Stomach (tissue), 19 donors: ENCODE measurements at places on chromosomes 11 and 22. TPM values are rescaled to one million over a fixed set of nuclear protein-coding genes. Genes with fewer than 3 reads are reported as not detected.
A peak's percentile ranks its signal among the peaks of the same experiment; 100 is the strongest.

DNA sequence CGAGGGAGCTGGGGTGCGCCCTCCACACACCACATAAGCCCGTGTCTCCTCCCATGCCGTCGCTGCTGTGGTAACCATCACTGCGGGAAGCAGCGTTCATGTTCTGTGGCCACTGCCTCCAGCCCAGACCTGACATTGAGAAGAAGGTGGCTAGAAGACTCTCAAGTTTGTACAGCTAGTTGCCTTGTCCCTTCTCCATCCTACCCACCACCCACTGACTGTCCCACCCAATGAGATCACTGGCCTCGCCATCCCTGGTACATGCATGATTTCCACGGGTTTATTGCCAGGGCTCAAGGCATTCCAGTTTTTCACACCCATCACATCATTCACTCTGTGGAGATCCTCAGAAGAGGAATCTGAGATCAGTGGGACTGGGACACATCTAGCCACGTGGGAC is 33.0 kb downstream of the AHNAK start:
- DNase-seq, result no peak

DNA sequence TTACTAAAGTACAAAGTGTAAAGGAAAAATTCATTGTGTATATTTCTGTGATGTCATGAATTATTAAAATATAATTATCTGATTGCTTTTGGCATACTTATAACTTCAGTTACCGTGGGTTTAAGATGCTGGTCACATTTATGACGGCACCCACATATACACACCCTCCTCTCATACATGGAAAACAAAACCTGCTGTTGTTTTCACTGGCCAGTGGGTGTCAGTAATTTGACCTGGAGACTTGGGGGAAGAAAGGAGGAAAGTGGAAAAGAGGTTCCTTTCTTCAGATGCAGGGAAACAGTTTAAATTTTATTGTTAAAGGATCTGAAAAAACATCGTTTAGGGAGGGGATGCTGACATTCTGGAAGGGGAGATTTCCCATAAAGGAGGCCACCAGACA is 742 bp upstream of the BBOX1 start:
- no peak for DNase-seq

DNA sequence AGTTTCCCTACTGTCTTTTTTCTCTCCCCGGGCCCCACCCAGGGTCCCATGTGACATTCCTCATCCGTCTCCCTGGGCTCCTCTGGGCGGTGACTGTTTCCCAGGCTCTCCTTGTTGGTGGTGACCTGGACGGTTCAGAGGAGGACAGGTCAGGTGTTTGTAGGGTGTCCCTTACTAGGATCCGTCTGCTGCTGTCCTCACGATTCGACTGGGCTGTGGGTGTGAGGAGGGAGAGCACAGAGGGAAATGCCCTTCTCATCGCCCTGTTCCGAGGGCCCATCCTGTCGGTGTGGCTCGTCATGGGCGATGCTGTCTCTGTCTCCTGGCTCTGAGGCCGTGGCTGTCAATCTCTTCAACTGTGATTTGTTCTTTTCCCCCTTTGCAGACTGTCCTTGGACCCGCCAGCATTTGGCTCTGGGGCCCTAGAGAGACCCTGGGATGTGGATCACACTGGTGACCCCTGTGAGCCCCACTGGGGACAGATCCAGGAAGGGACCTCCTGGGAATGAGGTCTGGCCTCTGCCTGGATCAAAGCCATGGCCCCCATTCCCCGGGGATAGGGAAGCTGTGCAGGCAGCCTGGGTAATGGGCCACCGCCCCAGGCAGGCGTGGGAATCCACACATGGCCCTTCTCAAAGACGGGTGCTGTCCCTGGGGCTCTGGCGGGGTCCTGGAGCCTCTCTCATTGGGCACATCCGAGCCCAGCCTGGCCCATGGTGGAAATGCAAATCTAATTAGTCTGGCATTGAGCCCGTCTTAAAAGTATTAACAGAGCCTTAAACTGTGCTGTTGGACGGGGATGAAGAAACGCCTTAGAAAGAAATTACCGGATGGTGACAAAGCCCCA is 46.8 kb upstream of the KCNQ1OT1 start:
- DNase-seq, result peak; percentile 58

DNA sequence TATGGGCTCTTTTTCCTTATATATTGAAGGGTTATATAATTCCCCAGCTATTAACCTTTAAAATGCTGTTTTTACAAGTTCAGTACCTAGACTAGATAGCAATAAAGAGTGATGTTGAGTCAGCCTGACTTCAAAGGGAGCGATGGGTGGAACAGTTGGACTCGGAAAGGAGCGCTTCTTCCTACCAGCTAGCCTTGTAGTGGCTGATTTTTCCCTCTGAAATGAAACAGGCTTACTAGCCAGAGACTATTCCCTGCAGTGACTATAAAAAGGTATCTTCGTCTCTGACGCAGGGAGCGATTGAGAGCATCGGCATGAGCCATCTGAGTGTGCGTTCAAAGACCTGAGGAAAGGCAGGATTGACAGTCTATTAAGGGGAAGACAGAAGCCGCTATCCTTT is 66.0 kb upstream of the GRAMD1B start:
- no peak for DNase-seq

- no peak for DNase-seq
These were observed 8.8 kb downstream of the ARCN1 start for GRCh38 chr11:118581057-118581456.

GRCh38 chr11:68040101-68040956 is 1.5 kb downstream of the TCIRG1 start:
- DNase-seq, result peak; percentile 75

DNA sequence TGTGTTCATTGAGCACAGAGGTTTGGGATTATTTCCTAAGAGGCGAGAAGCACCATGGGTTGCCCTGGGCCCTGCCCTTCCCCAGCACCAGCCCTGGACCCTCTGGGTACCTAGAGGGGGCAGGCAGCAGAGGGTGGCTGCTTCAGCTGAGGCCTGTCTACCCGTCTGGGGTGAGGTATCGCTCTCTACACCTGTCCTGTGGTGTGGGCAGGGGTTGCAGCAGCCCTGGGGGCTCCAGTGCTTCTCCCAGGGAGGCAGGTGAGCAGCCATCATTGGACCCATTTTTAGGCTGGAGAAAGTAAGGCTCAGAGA is 15.6 kb downstream of the PRDM11 start:
- DNase-seq, result no peak

DNA sequence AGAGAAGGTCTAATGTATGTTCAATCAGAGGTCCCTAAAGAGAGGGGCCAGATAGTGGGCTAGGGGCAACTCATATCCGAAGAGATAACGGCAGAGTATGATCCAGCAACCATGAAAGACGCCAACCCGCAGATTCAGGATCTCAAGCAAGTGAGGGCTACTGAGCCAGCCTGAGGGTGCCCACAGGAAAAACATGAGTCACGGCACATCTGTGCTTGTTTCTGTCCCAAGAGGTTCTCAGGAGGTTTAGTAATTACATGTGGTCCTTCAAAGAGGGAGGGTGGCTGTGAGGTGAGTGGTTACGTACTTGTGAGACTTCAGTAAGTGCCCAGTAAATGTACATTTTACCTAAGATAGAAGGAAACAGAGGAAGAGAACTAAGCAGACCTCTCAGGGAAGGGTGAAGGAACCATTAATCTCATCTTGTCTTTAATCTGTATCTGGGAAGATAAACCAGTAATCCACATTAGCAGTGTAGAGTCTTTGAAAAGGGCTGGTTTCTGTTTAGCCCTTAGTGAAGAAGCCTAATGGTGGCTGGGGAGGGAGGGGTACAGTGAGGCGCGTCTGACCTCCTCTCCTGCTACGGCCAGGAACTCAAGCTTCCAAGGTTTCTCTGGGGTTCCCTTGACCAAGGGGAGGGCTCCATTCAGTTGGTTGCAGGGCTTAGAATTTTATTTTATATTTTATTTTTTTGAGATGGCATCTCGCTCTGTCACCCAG is 10.2 kb downstream of the SIRT3 start:
- no peak for DNase-seq

GRCh38 chr11:42870480-42870879 is 441.3 kb upstream of the API5 start:
- DNase-seq, result no peak

DNA sequence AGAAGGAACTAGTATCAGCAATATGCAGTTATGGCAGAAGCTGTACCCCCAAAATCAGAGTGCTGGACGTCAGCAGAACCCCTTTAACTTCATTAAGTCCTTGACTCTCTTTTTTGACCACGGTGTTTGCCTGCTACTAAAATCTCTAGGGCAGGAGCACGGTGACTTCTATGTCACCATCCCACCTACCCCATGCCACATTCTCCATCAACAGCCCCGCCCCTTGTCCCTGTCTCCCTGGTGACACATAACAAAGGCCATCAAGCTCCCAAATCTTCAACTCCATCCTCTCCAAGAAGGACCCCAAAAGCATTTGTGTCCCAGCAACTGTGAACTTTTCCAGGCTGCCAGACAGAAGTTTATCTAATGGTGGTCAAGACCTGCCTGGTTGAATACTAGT is 894 bp downstream of the ADA2 start:
- no peak for DNase-seq

Gene MMP27
- not detected for total RNA-seq

Gene PACSIN3
- total RNA-seq, result 6.4 TPM

Gene ARHGAP1
- total RNA-seq, result 33.3 TPM
